ENCODE measurements at places on chromosomes 7 and 10.

- no peak for DNase-seq
These were observed 50.6 kb downstream of the GRID2IP start for GRCh38 chr7:6500691-6501090.

GRCh38 chr10:556971-557637 is 132.4 kb downstream of the DIP2C start:
- DNase-seq, result no peak

DNA sequence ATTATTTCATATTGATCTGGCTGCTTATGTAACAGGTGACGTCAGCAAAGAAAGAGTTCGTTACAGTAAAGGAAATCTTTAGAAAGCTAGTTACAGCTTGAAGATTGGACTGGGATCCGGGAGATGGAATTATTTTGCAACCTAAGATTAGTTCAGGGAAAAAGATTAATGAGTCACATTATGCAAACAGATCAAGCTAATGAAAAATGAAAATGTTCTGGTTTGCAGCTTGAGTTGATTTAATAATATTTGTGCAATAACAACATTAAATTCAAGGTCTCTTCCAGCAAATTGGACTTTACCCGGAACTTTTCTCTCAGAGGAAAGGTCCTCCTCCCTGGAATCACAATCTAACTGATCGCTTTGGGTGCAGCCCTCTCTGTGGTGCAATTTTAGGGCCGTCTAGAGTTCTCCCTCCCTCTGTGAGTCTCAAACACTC is 119.5 kb downstream of the OTUD1 start:
- DNase-seq, result no peak

GRCh38 chr10:373526-374309 is 238.5 kb downstream of the ZMYND11 start:
- no peak for DNase-seq

DNA sequence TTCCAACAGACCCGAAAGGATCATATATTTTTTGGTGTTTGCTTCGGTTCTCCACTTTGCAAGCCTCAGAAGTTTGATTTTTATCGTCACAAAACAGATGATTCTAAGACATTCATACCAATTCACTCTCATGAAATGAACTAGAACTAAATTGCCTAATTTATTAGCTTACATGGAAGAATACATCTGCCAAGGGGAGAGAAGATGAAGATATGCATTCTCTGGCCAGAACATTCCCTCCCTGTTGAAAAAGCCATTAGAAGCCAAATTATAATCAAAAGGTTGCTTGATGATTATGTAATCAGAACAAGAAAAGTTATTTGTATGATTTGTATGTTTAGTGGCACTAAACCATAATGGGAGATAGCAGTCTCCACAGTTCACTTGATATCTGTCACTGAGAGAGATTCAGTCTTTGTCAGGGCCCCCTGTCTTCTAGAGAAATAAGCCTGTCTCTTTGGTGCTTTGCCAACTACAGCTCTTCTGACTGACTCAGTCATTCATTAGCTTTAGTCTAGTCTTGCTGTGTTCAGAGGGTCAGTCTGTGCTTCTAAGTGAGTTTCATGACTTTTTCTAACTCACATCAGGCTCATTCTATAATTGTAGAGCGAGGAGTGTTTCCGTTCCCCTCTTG is 95.3 kb upstream of the GNAI1 start:
- DNase-seq, result no peak

DNA sequence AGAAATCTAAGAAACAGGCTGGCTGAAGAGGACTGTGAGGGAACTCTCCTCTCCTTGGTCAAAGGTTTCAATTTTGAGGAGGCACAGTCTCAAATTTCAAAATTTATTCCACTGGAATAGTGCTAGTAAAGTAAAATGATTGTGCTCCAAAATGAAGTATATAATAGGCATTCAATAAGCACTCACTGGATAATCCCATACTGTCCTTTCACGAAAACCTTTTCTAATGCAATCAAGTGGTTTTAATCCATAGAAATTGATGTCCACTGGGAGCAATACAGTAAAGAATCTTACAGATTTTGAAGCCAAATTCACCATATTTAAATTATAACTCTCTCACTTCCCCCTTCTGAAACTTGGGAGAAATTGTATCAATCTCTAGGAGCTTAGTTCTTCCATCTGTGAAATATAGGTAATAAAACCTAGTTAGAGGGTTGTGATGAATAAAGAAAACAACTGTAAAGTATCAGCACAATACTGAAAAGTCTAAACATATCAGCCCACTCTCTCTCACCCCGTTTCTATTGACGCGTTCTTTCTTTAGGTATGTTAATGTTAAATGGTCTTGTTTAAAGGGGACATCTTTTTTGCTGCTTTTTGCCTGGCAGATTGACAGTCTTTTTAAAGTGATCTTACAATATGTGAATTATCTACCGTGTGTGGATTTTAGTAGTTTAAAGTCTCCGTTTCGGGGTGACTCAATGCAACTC is 40.8 kb upstream of the LRRN3 start:
- no peak for DNase-seq

Data from gastrocnemius medialis (tissue), 4 donors.